NCI-H510A (cell line): ENCODE measurements at places on chromosomes 13 and 19.

DNA sequence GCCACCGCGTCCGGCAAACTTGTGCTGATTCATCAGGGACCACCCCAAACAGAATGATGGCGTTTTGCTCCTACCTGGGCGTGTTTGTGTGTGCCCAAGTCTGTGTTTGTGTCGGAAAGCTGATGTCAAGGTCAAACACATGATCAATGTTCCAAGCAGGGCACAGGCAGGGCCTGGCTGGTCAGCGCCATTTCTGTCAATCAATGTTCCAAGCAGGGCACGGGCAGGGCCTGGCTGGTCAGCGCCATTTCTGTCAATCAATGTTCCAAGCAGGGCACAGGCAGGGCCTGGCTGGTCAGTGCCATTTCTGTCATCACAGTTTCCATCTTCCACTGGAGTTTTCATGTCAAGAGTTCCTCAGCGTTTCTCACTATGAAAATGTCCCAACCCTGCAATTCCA is 14.9 kb upstream of the GRTP1 start:
- DNase-seq: no peak

DNA sequence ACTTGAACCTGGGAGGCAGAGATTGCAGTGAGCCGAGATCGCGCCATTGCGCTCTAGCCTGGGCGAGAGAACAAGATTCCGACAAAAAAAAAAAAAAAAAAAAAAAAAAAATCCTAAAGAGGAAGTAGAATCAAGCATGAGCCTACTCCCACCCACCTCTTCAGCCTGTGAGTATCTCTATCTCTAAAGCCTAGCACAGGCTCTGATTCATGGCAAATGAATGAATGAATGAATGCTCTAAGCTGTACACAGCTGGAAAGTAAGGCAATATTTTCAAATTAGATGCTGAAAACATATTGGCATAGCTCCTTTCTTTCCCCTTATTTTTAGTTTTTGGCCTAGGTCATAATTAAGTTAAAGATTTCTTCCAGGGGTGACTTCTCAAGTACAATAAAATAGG is 35.7 kb upstream of the FAM216B start:
- no peak for DNase-seq

DNA sequence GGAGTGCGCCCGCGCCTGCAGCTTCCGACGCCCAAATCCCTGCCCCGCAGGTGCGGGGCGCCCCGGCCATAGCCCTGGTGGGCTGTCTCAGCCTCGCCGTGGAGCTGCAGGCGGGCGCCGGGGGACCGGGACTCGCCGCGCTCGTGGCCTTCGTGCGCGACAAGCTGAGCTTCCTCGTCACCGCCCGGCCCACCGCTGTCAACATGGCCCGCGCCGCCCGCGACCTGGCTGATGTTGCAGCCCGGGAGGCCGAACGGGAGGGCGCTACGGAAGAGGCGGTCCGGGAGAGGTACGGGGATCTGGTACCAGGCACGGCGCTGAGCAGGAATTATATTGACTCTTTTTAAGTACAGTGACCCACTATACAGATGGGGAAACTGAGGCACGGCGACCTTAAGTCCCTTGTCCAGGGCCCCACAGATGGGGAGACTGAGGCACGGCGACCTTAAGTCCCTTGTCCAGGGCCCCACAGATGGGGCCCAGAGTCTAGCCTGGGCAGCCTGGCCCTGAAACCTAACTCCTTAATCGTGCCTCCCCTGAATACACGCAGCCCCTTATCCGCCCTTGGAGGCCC is 586 bp downstream of the MRI1 start:
- no peak for DNase-seq

DNA sequence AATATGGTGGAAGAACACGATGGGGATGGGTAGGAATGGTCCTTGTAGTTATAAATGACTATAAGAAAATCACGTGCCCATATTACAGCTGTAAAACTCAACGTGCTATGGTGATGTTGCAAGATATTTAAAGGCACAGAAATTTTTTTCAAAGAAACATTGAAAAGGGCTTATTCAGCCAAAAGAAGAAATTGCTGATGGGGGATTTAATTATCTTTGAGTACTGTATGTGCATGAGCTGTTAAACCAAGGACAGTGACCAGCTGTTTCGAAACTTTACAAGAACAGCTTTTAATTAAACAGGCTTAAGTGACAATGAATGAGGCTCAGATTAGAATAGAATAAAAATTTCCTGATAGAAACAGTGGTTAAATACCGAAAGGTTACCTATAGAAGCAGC is 339.0 kb downstream of the HS6ST3 start:
- DNase-seq: no peak

DNA sequence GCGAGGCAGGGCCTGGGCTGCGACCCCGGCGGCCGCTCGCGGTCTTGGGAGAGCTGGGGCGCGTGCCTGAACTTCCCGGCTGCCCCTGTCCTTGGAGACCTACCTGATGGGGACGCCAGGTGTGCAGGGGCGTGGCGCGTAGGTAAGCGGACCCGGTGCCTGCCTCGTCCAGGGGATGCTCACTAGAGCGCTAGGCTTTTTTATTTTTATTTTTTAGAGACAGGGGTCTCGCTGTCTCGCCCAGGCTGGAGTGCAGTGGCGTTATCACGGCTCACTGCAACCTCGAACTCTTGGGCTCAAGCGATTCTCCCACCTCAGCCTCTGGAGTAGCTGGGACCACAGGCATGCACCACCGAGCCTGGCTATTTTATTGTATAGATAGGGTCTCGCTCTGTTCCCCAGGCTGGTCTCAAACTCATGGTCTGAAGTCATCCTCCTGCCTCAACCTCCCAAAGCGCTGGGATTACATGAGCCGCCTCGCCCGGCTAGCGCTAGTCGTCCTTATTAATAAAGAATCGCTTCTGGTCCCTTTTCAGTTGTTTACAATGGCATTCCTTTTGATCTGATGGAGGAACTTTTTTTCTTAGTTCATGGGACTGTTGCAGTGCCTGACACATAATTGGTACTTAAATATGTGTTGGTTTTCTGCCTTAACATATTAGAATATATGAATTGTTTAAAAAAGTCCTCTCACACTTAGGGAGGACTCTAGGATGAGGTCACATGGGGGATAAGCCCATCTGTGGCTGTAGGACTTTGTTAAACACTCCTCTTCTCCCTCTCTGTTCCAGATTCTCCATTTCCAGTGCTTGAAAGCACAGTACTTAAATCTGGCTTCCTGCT is 812 bp downstream of the DPY19L3 start:
- DNase-seq: peak; percentile 56

DNA sequence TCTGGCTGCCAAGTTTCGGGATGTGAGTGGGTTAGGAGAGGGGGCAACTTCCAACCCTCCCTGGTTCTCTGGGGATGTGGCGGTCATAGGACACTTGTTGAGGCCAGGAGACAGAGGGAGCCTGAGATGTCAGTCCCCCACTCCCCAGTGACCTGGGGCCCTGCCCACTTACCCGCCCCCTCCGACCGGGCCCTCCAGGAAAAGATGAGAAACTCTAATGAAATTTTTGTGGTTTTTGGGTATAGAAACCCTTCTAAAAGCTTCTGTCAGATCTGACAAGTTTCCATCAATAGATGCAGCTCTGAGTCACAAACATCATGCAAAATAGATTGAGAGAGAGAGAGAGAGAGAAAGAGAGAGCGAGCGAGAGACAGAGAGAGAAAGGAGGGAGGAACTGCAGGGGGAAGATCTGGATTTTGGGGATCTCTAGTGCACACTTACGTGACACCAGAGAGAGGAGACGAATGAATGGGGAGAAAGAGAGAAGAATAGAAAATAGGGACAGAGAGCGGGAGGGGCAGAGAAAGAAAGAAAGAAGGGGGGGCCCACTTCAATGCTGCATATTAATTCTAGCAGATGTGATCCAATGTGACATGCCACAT is 94.0 kb downstream of the PTPRS start:
- no peak for DNase-seq

GRCh38 chr19:15576526-15577156 is 38.4 kb upstream of the CYP4F8 start:
- no peak for DNase-seq

DNA sequence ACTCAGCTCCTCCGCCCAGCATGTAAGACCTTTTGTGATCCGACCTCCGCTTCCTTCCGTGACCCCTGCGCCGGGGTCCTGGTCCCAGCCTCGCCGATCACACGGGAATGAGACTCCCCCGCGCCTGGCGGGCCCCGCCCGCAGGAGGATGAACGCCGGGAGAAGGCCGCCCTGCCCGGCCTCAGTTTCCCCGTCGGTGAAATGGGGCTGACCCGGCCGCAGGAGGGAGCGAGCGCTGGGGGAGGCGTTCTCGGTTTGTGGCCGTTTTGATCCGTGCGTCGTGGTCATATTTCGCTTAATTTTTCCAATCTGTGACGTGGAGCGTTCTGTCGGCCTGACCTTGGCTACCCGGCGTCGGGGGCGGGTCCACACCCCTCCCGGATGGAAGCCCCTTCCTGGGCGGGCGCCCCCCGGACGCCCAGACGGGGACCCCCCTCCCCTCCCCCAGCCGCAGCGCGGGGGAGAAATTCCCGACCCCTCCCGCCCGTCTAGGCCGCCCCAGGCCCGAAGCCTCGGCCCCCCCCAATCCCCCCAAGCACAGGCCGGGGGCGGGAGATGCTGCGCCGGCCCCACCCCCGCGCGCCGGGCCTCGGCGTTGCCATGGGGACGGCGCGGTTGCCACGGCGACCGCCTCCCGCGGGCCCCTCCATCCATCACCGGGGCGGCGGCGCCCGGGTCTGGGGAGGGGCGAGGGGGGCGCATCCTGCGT is 11.1 kb downstream of the PALM start:
- DNase-seq: no peak

DNA sequence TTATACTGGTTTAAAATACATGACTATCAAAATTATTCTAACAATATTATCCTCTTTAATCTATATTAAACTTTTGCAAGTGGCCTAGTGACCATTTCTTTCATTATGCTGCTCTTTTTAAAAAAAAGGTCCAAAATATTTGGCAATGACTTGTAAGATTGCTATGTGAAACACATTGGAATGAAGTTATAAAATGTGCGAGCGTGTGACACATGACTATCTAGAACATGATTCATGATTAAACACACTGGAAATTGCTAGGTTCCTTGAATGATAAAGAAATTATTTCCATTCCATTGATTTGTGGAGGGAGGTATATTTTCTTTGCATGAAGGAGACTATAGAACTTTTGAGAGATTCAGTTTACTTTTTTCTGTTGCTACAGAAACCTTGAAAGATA is 739.1 kb downstream of the DIAPH3 start:
- DNase-seq: no peak

GRCh38 chr19:38933544-38933943 is 2.8 kb downstream of the MRPS12 start:
- no peak for DNase-seq

DNA sequence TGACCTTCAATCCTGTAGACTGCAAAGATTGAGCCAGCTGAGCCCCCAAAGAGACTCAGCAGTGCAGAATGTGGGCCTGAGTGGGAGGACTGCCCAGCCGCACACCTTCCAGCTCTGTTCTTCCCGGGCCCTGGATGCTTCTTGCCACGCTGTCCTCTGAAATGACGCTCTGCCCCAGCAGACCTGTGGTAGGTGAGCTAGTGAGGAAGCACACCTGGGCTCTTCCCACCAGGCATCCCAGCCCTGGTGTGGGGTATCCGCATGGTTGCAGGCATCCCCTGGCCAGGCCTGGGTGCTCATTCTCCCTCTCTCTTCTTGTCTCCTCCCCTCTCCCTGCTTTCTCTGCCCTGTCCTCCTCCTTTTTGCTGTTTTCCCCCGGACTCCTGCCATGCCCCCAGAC is 9.8 kb upstream of the MZF1 start:
- DNase-seq: no peak

DNA sequence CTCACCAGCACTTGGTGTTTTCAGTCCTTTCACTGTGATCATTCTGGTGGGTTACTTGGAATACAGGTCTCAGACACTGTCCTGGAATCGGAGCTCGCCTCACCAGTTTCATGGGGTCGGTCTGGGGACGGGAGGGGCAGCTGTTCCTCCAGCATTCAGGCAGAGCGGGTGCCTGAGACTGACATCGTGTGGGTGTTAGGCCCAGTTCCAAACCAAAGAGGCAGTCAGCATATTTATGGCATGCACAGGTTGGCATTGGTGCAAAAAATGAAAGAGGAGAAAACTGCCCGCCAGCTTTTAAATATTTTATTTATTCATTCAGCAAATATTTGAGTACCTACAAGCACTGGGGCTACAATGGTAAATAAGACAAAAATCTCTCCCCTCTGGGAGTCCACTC is 20.1 kb downstream of the PLEKHF1 start:
- DNase-seq: no peak

GRCh38 chr19:33022472-33023116 is 42.1 kb downstream of the RHPN2 start:
- DNase-seq: no peak

DNA sequence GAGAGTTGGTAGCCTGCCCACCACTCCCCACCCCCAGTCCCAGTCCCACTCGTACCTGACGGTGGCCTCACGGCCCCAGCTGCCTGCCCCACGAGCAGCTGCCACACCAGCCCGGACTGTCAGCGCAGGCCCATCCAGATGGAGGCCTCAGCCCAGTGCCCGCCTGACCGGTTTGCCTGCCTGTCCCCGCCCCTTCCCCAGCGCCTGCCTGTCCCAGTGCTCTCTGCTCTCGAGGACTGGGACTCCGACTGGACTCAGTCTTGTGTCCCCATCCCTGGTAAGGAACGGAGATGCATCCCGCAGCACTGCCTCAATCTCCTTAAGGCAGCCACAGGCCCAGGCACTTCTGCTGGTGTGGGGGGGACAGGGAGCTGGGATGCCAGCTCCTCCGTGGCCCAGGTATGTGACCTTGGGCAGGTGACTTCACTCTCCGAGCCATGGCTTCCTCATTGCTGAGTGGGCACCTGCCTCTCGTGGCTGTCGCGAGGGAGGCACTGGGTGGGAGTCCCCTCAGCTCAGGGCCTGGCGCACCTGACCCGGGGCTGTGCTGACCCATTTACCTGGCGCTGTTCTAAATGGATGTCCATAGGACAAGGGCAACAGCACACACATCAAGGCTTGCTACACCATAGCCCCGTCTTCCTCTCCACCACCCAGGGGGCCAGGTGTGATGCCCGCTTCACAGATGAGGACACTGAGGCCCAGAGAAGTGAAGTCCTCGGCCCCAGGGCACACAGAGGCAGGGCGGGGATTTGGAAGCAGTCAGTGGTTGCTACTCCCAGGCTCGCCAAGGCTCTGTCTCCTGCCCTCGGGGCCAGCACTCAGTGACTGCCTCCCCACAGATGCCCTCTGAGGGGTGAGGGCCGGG is at the start of gene NKPD1:
TSS of gene NKPD1 (minus strand) at position 113 of the 868 bp plus-strand sequence. CDS start 832 bp downstream, outside the sequence.
- peak; percentile 67 for DNase-seq

DNA sequence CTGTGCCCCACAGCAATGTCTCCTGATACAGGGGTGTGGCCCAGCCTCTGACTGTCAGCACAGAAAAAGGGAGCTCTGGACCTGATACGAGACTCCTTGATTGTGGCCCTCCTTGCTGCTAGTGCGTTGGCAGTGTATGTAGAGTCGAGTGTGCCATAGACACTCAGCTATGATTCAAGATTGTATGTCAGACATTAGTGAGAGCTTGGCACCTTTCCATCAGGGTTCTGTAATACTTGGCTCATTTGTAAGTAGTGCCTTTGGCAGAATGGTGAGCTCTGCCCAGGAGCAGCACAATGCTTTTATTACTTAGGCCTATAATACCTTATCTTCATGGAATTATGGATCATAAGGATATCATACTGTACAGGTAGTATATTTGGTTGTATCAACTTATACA is 83.4 kb downstream of the ATP8A2 start:
- no peak for DNase-seq
